ENCODE measurements at places on chromosomes 12 and 14.

GRCh38 chr12:132827763-132828703 lies 636 bp downstream of the GOLGA3 start:
- DNase-seq: peak; percentile 82

- no peak for DNase-seq
Observed at GRCh38 chr12:66776974-66777373, 98.1 kb upstream of the GRIP1 start.

- peak; percentile 72 for DNase-seq
Observed at GRCh38 chr12:48815126-48816110, 2.9 kb upstream of the CACNB3 start.

DNA sequence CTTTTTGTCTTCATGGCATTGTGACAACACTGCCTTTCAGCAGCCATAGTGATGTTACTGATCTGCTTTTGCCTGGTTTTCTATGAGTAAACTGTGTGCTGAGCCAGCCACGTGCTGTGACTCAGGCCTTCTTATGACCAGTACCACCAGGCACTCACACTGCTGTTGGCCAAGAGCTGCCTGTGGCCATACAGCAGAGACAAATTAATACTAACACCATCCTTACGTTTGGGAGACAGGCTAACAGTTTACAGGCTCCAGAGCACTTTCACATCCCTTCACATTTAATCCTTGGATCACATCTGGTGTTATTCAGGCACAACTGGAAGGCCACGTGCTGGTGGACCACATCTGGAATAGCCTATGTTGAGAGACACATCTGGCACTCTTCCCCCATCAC lies 377.9 kb downstream of the CCDC91 start:
- no peak for DNase-seq

DNA sequence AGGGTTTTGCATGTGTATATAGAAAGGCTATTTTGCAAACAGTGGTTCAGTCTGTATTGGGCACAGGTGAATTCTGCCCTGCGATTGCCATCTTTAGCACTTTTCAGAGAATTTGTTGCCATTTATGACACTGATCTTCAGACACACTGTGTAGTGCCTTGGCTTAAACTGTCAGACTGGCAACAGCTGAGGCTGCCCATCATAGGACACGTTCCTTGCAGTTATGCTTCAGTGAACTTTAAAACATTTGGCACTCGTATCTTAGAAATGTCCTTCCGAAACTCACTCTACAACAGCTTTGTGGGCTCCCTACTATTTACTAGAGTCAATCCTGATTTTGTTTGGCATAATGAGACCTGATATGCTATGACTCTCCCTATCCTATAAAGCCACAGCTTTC lies 29.1 kb downstream of the AP5M1 start:
- DNase-seq: no peak

- DNase-seq: no peak
Observed at GRCh38 chr14:89637581-89637980, 220.5 kb upstream of the FOXN3 start.

DNA sequence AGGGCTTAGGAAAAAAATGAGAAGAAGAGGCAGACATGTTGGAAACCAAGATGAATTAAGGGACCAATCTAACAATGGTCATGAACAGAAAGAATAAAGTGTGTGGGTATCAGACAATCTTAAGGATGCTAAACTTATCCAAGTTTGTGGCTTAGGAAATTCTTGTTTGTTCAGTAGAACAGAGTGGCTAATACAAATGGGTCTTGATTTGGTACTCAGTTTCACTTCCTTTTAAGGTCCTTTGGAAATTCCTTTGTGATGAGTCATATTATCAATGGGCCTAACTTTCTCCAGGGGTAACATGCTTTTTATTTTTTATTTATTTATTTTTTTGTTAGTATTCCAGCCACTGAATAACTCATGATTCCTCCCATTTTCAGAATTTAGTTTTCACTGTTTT lies 1154.7 kb upstream of the FLRT2 start:
- no peak for DNase-seq

DNA sequence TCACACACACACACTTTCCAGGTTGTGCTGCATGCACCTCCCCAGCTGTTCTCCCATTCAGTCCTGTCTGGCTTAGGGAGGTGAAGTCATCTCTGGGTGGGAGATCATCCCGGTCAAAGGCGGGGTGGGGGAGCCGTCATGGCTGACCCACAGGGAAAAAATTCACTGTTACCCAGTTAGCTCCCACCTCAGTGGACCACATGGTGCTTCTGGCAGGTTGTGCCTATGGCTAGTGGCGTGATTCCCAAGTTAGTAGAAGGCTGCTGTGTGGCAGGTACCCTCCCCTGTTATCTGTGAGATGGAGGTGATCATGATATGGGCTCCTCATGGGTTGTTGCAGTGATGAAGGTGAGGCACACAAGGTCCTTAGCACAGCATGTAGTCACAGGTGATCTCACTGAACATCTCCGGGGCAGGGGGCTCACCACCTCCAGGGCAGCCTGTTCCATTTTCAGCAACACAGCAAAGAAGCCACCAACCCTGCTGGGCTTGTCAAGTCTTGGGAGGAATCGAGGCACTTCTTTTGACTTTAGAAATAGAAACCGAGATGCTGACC lies 154.9 kb upstream of the CCND2 start:
- no peak for DNase-seq

- DNase-seq: no peak
Observed at GRCh38 chr12:58917699-58918468, 2.4 kb downstream of the LRIG3 start.

DNA sequence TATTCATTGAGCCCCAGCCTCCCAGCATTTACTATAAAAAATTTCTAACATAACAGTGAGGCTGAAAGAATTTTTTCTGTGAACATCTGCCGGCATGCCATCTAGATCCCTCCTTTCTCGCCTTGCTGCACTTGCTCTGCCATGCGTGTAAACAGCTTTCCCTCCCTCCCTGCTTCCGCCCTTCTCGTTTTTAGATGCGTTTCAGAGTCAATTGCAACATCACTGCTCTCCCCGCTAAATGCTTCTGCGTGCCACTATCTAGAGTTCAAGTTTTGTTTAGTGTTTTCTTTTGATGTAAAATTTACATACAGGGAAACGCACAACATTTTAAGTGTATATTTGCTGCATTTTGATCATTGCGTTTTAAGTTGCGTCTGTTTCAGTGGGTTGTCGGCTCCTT lies 83.6 kb downstream of the CCDC92 start:
- no peak for DNase-seq

DNA sequence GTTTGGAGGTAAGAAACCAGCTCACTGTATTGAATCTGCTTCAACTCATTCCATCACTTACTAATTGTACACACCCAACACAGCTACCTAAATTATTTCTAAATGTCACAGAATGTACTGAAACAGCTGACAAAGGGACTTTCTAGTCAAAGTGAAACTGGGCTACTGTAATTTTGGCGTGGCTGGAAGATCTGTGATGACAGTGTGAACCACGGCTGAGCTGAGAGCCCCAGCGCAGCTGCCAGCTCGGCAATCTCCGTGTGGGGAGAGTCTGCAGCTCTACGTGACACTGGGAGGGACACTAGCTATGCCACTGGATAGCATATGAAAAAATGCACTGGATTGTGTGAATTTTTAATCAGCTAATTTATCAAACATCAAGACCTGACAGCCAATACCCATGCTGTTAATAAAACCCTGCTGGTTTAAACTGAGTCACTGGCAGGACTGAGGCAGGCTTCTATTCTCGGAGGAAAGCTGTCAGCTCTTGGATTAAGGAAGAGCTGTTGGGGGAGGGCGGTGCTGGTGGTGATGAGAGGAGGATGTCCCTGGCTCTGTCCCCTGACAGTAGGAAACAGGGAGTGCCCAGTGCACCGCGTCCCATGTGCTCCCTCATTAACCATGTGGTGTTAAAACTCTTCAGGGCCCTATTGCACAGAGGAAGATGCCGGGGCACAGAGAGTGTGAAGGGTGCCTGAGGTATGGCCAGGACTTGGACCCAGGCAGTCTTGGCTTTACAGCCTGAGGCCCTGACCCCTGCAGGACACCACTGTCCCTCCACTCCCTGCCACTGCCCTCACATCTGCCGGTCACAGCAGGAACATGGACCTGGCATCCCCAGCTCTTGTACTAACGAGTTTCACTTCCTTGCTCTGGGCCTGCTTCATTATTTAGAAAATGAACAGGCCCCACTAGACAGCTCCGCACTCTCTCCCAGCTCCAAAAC lies 13.3 kb downstream of the SLC15A4 start:
- no peak for DNase-seq

- DNase-seq: no peak
Observed at GRCh38 chr12:32281098-32281497, 118.3 kb upstream of the FGD4 start.

GRCh38 chr14:101126731-101127130 lies 223.2 kb upstream of the RTL1 start:
- DNase-seq: no peak

DNA sequence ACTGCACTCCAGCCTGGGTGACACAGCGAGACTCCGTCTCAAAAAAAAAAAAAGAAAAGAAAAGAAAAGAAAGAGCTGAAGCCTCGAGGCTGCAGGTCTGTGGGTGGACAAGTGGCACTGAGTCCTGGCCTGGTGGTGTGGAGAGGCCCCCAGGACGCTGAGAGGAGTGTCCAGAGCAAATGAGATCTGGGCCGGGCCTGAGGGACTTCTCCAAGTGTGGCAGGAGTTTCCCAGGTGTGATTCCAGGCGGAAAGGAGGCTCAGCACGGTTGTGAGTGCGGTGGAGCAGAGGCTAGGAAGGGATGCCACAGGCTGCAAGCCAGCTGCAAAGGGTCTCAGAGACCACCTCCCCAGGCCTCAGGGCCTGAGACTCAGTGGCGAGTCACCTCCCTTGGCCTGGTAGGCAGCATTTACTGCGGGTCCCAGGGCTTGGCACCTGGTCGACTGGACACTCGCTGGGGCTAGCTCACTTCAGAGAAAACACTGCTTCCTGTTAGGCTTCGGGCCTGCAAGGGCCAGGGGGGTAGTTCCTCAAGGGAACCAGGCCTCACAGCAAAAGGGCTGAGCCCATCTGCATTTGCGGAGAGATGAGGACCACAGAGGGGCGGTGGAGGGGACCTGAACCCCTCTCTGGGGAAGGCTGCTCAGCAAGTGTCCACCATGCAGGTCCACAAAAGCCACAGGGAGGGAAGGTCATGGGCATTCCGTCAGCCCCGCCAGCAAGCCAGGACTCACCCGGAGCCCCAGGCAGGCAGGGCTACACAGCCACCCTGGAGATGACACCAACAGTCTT lies 11.7 kb downstream of the TTC7B start:
- DNase-seq: peak; percentile 39

All from erythroblast (primary cell).